ENCODE measurements at places on chromosomes 1 and 21.
A peak's percentile ranks its signal among the peaks of the same experiment; 100 is the strongest.

- DNase-seq = peak; percentile 97
Observed at GRCh38 chr1:53681977-53682685, 56.8 kb downstream of the GLIS1 start.

GRCh38 chr1:39317910-39318633, 113.6 kb downstream of the MACF1 start:
- DNase-seq = no peak

GRCh38 chr1:116435806-116436610, 63.0 kb downstream of the ATP1A1 start:
- DNase-seq = no peak

- DNase-seq = no peak
Observed at GRCh38 chr1:200911361-200911760, 16.7 kb downstream of the INAVA start.

DNA sequence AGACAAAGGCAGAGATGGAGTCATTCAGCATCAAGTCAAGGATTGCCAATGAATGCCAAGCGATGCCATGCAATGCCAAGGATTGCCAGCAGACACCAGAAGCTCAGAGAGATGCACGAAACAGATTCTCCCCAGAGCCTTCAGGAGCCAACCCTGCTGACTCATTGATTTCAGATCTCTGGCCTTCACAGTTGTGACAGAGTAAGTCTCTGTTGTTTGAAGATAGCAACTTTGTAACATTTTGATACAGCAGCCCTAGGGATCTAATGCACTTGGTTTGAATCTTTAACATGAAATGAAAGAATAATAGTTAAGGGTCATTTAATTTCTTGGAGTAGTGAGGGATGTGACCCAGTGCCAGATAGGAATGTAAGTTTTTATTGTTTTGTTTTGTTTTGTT, 287.4 kb upstream of the RUNX1 start:
- DNase-seq = no peak

DNA sequence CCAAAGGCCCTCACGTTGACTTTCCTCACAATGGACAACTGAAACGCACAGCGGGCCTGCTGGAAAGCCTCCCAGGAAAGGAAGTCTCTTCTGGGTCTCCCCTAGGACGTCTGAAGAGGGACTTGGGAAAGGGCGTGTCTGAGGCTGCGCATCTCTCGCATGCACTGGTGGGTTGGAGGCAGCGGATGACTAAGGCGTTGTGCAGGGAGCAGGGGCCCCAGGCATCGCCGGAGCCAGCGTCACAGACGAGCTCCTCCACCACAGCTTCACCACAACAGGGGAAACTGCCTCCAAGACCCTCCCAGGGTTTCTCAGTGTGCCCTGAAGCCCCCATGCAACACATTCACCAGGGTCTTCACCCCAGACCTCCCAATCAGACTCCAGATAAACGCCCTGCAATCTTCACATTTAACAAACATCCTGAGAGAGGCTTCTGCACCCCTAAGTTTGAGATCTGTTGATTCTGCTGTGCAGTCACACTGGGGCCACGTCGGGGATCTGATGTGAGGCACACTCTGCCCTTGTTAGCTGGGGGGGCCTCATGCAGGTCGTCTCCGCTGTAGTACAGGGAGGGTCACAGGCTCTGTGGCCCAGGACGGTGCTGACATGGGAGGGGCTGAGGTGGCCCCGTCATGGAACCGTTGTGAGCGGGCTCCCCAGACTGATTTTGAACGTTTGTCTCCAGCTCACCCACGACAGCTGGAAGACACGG, 7.0 kb upstream of the TFF1 start:
- no peak for DNase-seq

DNA sequence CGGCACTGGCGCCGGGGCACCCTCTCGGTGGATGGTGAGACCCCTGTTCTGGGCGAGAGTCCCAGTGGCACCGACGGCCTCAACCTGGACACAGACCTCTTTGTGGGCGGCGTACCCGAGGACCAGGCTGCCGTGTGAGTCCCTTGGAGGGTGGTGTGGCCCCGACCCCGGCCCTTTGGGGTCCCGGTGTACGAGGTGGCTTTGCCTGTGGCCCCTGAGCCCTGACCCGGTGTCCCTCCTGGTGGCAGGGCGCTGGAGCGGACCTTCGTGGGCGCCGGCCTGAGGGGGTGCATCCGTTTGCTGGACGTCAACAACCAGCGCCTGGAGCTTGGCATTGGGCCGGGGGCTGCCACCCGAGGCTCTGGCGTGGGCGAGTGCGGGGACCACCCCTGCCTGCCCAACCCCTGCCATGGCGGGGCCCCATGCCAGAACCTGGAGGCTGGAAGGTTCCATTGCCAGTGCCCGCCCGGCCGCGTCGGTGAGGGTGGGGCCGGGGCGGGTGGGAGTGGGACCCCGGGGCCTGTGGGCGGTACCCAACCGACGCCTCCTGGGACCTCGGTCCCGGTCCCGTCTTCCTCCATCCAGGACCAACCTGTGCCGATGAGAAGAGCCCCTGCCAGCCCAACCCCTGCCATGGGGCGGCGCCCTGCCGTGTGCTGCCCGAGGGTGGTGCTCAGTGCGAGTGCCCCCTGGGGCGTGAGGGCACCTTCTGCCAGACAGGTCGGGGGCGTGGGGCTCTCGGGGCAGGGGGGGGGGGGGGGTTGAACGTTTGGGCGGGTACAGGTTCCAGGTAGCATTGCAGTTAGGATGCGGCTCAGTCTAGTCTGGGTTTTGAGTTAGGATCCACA, 24.6 kb downstream of the RNF223 start:
- no peak for DNase-seq

DNA sequence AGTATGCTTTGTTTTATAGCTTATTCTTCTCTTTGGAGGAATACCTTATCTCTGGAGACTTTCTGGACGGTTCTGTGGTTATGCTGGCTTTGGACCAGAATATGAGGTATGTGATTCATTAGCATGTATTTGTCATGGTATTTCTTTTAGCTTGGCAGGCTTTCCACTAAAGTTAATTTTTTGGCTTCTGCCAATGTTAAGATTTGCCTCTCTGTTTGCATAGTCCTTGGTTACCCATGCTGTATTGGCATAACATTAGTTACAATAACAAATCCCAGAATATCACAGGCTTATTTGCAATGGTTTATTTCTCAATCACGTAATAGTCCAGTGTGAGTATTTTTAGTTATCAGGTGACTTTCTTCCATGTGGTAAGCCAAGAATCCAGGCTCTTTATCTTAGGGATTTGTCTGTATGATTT, 9.7 kb downstream of the ZMPSTE24 start:
- DNase-seq = no peak

GRCh38 chr1:164668491-164669400, 109.8 kb downstream of the PBX1 start:
- DNase-seq = no peak

- no peak for DNase-seq
Observed at GRCh38 chr1:240813720-240814119, 201.8 kb upstream of the GREM2 start.

DNA sequence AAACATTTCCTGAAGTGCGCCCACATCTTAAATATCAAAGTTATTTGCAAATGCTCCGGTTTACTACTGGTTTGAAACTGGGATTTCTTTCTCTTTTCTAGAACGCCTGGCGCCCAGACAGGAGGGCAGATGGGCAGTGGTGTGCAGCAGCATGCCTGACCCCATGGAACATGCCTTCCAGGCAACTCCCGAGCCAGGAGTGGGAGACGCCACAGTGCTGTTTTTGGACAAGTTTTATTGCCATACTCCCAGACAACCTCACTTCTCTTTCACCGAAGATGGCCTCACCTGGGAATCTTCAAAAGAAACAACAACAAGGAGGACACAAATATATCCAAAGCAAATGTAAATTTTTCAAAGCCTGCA, 21.5 kb downstream of the UBE2G2 start:
- DNase-seq = no peak

DNA sequence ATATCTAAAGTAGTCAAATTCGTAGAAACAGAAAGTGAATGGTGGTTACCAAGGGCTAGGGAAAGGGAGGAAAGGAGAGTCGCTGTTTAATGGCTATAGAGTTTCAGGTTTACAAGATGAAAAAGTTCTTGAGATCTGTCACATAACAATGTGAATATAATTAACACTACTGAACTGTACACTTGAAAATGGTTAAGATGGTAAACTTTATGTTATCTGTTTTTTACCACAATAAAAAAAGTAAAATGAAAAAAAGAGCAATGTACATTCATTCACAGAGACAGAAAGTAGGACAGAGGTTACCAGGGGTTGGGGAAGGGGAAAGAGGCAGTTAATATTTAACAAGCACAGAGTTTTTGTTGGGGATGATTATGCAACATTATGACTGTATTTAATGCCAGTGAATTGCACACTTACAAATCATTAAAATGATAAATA, 53.3 kb upstream of the SEC16B start:
- no peak for DNase-seq

DNA sequence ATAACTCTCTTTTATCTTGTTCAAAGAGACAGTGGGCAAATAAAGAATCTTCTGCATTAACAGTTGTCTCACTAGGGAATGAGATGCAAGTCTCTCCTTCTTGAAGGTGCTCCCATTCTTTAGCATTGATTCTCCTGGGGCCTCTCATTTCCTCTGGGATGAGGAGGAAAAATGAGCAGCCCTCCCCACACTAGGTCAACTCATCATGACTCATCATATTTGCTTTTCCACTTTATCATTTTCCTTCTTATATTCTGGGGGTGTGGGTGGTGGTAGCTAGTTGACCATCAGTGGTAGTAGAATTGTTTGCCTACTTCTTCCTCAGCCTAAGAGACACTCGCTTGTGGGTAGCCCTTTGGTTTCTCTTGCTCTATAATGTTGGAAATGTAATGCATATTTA, 182.0 kb upstream of the C1orf87 start:
- no peak for DNase-seq

DNA sequence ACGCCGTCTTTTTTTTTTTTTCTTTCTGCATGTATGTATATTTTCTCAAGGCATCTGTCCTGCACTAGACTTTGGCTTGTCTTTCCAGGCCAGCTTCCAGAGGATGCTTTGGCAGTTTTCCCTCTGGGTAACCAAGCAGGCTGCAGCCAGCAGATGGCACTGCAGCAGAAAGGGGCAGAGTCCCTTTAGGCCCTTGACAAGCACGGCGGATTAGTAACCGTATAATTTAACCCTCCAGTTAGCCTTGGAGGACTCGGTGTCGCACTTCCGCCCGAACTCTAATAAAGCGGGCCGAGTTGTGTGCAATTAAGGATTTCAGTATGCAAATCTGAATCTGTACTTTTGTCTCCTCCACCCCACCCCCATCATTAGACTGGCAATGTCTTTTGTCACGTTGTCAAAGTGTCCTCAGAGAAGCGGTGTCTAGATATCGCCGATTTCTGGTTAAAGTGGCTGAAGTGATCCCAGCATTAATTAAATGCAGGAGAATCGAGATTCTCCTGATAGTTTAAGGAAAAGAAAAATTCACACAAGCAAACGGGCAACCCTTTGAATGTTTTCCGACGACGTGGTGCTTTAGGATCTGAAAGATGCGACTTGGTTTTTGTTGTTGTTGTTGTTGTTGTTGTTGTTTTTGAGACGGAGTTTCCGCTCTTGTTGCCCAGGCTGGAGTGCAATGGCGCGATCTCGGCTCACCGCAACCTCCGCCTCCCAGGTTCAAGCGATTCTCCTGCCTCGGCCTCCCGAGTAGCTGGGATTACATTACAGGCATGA, 1.1 kb upstream of the TMEM167B start:
- peak; percentile 88 for DNase-seq

GRCh38 chr1:183983371-183984105, 54.0 kb downstream of the COLGALT2 start:
- DNase-seq = no peak

DNA sequence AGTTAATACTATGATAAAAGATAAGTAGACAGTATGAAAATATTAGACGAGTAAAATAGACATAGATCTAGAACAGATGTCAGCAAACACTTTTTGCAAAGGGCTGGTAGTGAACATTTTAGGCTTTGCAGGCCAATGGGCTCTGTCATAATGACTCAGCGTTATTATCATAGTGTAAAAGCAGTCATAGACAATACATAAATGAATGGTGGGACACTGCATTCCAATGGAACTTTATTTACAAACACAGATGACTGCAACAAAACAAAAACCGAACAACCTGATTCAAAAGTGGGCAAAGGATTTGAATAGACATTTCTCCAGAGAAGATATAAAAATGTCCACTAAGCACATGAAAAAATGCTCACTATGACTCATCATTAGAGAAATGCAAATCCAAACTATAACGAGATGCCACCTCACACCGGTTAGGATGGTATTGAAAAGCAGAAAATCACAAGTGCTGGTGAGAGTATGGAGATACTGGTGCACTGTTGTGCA, 7.3 kb downstream of the GSTM5 start:
- no peak for DNase-seq

GRCh38 chr1:8104278-8105236, 78.4 kb upstream of the ERRFI1 start:
- no peak for DNase-seq

GRCh38 chr1:36913016-36913415, 121.3 kb downstream of the GRIK3 start:
- DNase-seq = peak; percentile 53

- peak; percentile 94 for DNase-seq
Observed at GRCh38 chr1:29050166-29050565, 73.5 kb downstream of the TMEM200B start.

GRCh38 chr1:179872558-179872957, 5.0 kb downstream of the TOR1AIP2 start:
- DNase-seq = no peak

DNA sequence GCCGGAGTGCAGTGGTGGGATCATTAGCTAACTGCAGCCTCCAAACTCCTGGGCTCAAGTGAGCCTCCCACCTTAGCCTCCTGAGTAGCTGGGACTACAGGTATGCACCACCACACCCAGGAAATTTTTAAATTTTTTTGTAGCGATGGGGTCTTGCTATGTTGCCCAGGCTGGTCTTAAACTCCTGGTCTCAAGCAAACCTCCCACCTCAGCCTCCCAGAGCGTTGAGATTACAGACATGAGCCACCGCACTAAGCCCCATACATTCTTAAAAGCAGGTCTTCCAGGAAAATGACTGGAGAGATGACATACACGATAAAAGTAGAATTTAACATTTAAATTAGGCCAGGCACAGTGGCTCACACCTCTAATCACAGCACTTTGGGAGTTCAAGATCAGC, 13.4 kb downstream of the MTFR1L start:
- no peak for DNase-seq

DNA sequence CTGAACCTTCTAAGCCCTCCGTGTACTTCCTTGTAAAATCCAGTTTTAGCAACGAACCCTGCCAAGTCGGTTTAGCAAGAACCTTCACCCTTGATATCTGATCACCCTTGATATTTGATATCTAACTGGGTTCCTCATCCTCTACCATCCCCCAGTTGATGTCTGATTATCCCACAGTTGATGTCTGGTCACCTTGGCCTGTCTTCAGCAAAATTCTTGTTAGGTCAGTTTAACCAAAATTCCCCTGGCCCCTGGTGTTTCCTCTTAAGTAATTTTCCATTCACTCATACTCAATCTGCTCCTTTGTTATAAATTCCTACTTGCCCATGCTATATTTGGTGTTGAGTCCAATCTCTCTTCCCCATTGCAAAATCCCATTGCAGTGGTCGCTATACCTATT, 114.5 kb upstream of the ZNHIT6 start:
- no peak for DNase-seq

DNA sequence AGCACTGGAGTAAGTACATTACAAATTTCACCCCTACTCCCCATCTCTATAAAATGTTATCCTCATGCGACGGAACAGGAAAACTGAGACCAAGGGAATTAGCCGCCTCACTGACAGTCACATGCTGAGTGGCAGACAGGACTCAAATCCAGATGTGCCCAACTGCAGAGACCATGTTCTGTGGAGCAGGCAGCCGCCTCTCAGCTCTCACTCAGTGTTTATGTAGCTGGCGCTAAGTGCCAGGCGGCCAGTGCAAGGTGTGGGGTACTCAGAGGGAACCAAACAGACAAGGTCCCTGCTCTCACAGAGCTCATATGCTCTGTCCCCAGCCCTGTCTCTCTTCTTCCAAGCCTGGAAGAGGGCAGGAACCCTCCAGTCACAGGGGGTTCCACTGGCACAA, 5.1 kb downstream of the CAPZB start:
- no peak for DNase-seq
